ENCODE measurements at places on chromosomes 12 and 14.

- DNase-seq, result no peak
These were observed 181.9 kb upstream of the BMP4 start for GRCh38 chr14:54138354-54139038.

DNA sequence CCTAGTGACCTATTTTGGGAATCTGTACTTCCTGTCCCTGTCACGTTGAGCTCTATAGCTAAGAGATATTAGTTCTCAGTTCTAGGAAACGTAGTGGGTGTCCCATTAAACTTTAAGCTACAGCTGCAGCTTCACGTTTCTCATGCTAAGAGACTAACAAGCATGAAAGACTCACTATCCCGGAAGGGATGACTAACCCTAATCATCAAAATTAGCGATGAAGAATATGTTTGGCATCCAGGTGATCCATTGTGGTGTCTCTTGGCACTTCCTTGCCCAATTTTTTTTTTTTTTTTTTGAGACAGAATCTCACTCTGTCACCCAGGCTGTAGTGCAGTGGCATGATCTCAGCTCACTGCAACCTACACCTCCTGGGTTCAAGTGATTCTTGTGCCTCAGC lies 11.0 kb upstream of the LALBA start:
- no peak for DNase-seq

DNA sequence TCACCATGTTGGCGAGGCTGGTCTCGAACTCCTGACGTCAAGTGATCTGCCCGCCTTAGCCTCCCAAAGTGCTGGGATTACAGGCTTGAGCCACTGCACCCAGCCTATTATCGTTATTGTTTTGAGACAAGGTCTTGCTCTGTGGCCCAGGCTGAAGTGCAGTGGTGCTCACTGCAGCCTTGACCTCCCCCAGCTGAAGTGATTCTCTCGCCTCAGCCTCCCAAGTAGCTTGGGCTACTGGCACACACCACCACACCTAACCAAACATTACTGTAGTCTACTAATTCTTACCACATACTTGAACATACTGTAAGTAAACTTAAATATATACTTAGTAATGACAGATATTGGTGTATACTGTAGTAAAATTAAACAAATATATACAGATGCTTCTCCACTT lies 4.5 kb upstream of the CDCA4 start:
- no peak for DNase-seq

GRCh38 chr12:65859519-65859918 lies 35.2 kb downstream of the HMGA2 start:
- no peak for DNase-seq

DNA sequence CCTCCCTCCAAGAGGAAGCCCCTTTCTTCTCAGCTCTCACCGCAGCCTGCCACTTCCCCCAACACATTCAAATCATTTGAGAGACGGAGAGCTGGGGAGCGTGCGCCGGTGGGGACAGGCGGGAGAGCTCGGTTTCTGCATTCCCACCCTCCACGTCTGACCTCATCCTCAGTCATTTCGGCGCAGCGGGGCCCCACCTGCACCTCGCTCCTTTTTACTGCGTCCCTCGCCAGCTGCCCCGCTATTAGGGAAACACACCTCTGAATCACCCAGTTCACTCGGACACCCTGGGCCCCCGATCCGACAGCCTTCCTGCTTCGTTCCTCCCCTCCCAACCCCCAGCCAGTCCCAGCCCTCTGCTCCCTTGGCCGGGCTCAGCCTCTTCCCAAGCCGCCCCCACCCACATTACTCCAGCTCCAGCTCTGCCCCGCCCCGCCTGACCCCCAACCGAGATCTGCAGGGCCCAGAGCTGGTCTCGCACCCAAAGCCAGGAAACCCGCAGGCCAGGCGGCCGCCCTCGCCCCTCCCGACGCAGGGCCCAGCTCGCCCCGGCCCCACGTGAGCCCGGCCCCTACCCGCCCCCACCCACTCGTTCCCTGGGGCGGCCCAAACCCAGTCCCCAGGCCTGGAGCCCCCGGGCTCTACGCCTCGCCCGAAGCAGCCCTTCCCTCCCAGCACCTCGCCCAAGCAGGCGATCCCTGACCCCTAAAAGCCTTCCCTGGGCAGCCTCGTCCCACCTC lies 783 bp downstream of the CORO1C start:
- no peak for DNase-seq

DNA sequence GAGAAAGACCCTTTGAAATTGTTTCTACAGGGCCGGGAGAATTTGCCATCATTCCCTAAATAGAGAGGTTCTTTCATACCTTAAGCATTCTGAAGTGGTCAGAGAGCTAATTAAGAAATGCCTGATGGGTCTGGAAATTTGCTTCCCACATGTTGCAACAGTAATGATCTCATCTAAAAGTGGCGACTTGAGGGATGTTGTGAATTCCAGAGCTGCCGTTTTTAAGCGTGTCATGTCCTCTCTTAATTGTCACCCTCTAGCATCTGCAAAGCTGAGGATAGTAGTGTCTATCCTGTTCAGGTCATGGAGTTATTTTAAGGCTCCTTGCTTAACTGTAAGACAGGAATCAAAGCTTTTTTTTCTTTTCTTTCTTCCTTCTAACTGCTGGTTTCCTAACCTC lies 60.4 kb downstream of the FOS start:
- no peak for DNase-seq

GRCh38 chr14:60573943-60574495 lies 65.1 kb downstream of the SIX6 start:
- no peak for DNase-seq

- DNase-seq, result no peak
These were observed 1.1 kb downstream of the SMIM41 start for GRCh38 chr12:52080403-52081251.

DNA sequence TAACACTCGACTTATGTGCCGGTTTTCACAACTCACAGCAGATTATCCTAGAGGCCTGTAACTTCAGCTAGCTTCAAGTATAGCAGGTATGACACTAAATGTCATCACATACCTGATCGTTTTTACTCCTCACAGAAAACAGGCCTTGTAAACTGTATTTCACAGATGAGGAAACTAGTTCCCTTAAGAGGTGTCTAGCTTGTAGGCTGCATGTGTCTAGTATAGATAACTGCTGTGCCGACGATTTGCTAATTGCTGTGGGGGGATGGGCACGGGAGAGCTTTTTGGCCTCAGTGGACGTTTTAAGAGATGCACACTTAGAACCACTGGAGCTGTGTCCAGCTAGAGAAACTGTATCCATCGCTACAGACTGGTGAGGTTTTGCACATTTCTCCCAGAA lies 78.8 kb downstream of the PAPOLA start:
- DNase-seq, result no peak

GRCh38 chr12:6970096-6970527 lies 352 bp downstream of the PHB2 start:
- DNase-seq, result no peak

DNA sequence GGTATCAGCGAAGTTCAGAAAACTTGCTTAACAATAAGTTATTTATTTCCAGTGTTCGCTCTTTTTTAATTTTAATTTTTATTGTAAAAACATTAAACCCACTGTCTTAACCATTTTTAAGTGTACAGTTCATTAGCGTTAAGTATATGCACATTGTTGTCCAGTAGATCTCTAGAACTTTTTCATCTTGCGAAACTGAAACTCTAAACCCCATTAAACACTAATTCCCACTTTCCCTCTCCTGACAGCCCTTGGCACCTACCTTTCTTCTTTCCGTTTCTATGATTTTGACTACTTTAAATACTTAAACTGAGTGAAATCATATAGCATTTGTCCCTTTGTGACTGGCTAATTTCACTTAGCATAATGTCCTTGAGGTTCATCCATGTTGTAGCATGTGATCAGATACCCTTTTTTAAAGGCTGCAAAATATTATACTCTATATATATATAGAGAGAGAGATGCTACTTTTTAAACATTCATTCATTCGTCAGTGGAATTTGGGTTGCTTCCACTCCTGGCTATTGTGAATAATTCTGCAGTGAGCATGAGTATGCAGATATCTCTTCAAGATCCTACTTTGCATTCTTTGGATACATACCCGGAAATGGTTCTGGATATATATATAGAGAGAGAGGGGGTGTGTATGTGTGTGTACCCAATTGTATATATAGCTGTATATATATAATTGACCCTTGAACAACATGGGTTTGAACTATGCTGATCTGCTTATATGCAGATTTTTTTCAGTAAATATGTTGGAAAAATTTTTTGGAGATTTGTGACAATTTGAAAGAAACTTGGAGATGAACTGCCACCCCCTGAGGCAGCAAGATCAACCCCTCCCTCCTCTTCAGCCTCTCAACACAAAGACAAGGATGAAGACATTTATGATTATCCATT lies 74.7 kb upstream of the EVL start:
- no peak for DNase-seq

DNA sequence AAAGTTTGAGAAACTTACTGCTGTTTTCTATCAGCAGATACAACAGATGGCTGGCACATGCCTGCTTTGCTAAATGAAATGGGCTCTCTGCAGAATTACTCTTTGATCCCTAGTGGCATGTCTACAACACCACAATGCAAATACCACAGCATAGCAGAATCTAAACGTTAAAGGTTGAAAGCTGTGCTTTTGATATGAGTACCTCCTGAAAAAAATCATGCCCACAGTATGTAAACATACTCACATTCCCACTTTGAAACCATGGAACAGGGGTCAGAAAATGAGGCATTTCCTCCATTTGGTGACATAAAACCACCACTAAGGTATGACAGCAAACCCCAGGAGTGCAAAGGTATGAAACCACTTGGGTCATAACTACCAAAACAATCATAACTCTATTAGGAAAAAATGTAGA lies 7.5 kb downstream of the WIF1 start:
- no peak for DNase-seq

- no peak for DNase-seq
These were observed 147.0 kb downstream of the SLC16A7 start for GRCh38 chr12:59742841-59743240.

DNA sequence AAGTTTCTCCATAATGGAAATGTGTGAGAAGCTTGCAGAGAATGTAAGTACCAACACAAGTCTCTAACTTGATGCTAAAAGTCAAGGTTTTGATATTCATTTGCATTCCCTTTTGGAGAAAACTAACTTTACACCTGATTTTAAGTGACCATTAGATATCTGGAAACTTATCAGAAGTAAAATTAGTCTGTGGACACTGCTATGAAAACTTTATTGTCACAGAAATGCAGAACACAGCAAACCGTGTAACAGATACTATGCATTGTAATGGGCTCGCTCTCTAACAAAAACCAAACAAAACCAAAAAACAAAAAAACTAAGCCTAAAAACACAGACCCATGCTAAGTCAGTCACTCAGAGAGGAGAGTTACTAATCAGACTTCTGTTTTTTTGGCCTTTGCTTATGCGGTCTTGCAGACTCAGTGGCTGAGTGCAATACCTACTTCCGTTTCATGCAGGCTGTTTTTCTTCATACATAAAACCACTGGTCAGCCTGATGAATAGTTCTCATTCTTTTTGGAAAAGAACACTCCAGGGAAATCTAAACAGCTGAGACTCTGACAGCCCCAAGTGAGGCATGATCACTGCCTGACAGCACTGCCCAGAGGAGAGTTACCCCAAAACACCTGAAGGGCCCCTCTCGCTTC lies 35.7 kb downstream of the NRDE2 start:
- DNase-seq, result no peak

- DNase-seq, result no peak
These were observed 9.4 kb downstream of the AKT1 start for GRCh38 chr14:104786091-104786586.

DNA sequence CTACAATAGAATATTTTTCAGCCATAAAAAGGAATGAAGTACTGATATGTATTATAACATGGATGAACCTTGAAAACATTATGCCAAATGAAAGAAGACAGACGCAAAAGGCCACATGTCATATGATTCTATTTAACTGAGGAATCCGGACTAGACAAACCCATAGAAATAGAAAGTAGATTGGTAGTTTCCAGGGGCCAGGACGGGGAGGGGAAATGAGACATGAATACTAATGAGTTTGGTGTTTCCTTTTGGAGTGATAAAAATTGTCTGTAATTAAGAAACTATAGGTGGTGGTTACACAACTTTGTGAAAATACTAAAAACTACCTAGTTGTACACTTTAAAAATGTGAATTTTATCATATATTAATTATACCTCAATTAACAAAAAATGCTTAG lies 247.6 kb downstream of the BCAT1 start:
- no peak for DNase-seq

DNA sequence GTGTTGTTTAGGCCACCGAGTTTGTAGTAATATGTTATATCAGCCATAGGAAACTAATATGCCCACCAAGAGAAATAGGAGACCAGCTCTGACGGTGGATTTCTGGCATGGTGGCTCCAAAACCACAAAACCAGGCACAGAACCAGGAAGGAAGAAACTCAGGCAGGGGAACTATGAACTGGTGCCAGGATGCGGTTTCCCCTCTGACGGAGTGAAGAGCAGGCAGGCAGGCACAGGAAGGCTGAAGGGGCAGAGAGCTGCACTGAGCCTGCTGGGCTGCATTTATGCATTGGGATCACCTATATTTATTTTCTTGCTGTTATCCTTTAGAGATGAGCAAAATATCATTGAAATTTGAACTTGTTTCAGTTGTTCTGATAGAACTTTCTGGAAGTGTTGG lies 479.4 kb downstream of the VRK1 start:
- DNase-seq, result no peak

DNA sequence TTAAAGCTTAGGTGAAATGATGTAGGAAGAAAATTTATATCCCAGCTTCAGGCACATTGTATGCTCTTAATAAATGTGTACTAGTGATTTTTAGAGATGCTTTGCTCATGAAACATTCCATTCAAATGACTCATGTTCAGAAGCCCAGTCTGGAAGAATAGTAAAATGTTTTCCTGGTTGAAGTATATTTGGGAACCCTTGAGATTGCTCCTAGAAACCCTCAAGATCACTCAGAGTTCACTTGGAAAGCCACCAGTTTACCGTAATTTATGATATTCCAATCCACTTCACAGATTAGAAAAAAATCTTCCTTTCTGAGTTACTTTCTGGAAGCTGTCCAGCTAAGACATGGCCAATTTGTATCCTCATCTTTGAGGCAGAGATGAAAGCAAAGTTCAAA lies 186.4 kb downstream of the SYT10 start:
- DNase-seq, result no peak

- no peak for DNase-seq
These were observed 432.6 kb downstream of the LRIG3 start for GRCh38 chr12:58487678-58488161.

DNA sequence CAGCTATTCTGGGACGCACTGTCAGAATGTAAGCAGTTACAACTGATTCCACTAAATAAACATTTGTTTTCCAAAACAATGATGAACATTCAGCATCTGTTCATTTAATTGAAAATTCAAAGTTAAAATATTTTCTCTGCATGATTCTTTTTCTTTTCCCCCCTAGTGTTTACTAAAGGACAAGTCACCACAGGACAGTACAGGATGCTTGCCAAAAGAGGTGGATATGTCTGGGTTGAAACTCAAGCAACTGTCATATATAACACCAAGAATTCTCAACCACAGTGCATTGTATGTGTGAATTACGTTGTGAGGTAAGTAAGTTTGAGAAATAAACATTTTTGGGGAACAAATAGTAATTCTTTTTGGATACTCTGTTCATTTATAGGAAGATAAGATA lies 28.2 kb upstream of the SNAPC1 start:
- no peak for DNase-seq

- no peak for DNase-seq
These were observed 148.6 kb upstream of the VASH1 start for GRCh38 chr14:76612654-76613053.
